ENCODE measurements at places on chromosomes 6 and 20. TPM values are rescaled to one million over a fixed set of nuclear protein-coding genes. Genes with fewer than 3 reads are reported as not detected.
A peak's percentile ranks its signal among the peaks of the same experiment; 100 is the strongest.

Gene GPR6
- not detected for total RNA-seq

Gene TRIM31
- total RNA-seq: not detected

Gene KCNK15
- total RNA-seq: 4.5 TPM

Gene HLA-DOB
- total RNA-seq: 0.19 TPM

DNA sequence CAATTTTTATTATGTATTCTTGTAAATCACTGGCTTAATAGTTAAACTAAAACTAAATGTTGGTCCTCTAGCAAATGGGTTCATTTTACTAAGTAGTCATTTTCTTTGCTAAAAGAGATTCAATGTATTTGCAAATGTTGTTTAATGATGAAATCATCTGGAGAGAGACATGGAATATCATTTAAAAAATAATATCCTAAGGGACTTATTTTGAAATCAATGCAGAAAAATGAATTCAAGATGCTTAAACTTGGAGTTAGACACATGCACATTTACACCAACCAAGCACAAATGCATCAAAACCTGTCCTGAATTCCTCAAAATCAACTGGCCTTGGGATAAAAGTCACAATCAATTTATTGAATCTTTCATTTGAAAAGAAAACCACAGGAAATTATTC lies 165.0 kb upstream of the RNF217 start:
- no peak for DNase-seq

GRCh38 chr6:147138835-147139234 lies 65.4 kb upstream of the STXBP5 start:
- DNase-seq: no peak

- DNase-seq: no peak
Measured at GRCh38 chr6:31609519-31610406, 5.3 kb upstream of the AIF1 start.

GRCh38 chr6:133359256-133359655 lies 118.1 kb downstream of the EYA4 start:
- DNase-seq: no peak

GRCh38 chr6:162612613-162613012 lies 115.0 kb downstream of the PRKN start:
- DNase-seq: no peak

DNA sequence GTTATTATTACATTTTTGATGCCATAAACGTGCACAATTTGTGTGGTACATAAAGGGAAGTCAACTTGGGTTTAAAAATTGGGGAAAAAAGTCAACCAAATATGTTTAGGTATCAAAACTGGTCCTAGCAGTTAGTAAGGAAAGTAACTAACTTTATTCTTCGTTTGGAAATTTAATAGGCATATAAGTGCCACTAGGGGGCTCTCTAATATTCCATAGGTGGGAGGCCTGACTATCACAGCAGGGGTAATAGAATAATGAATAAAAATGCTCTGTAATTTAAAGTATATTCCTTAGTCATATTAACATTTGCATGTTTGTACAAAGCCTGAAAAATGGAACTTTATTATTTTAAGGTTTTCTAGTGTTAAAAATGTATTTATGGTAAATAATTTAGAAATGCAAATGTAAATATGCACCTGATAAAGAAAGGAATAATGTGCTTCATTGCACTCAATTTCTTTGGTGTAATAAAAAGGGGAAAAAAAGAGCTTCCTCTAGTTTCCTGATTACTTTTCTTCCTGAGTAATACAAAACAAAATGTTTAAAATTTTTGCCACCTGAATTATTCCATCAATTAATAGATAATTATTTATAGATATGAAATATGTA lies 125.7 kb upstream of the HDAC2 start:
- no peak for DNase-seq

DNA sequence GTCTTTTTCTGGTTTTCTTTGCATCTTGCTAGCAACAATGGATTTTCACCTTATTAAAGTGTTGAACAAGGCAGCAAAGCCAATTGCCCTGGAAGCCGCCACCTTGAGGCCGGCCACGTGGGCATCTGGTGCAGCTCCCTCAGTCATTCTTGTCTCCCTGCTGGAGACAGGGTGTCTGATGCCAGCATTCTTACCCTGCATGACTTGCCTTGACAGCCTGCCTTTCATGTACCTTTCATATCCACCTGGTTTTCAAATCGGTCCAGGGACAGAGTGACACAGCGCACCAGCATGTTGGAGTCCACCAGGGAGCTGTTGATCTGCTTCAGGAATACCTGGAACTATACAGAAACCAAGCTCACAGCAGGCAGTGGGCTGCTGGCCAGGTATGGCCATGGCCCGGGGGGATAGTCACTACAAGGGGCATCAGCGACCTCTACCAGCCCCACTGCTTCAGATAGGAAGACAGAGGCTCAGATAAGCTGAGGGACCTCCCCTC lies 49.8 kb downstream of the MYH7B start:
- DNase-seq: peak; percentile 58

DNA sequence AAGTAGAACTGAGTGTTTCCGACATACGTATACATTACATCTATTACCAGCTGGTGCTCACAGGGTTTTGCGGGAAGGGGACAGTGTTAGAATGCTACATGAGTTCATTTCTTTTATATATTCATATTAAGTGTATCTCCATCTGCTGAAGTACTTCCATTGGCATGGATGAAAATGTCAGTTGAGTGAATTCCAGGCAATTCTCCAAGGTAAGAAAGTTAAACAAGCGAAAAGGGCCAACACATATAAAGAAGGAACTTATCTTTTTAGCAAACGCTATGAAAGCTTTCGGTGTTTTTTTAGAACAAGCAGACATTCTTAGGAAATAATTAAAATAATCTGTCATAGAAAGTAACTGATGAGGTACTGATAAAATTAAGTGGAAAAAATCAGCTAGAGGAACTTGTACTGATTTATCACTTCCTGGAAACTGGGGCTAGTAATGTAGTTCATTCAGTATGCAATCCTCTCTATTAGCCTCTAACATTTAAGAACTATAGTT lies 34.6 kb downstream of the RNF146 start:
- no peak for DNase-seq

- DNase-seq: no peak
Measured at GRCh38 chr20:39631557-39631956, 669.4 kb downstream of the DHX35 start.

Measured in posterior vena cava (tissue), 2 donors.